Fibroblast of lung (primary cell): ENCODE measurements at places on chromosomes 12 and 14.

DNA sequence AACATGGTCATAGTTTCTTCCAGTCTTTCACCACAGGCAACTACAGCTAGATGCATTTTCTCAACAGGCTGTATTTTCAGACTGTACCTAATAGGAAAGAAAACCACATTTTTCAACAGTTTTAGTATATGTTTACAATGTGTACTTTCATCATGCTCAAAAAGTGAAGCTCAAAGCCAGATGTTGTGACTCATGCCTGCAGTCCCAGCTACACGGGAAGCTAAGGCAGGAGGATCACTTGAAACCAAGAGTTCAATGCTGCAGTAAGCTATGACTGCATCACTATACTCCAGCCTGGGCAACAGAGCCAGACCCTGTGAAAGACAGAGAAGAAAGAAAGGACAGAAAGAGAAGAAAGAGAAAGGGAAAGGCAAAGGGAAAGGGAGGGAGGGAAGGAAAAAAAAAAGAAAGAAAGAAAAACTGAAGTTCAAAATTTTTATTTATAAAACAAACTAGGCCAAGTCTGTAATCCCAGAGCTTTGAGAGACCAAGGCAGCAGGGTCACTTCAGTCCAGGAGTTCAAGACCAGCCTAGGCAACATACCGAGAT is 25.5 kb downstream of the GXYLT1 start:
- peak; percentile 86 for DNase-seq

GRCh38 chr14:53149668-53150316 is 3.3 kb downstream of the DDHD1 start:
- DNase-seq = no peak

GRCh38 chr12:109833307-109834189 is at the start of gene TRPV4:
TRPV4 (minus strand) TSS chr12:109833398; CDS start chr12:109814796, 18,602 bp downstream.
- peak; percentile 17 for DNase-seq

- no peak for DNase-seq
Observed at GRCh38 chr12:44459569-44459968, 416.5 kb downstream of the NELL2 start.

- peak; percentile 71 for DNase-seq
Observed at GRCh38 chr14:73567951-73568885, 795 bp upstream of the ACOT2 start.
